A549 treated with Mapracorat at 1 μM for 4 hours (cell line): ENCODE measurements at places on chromosomes 5 and 9. TPM values are rescaled to one million over a fixed set of nuclear protein-coding genes. Genes with fewer than 3 reads are reported as not detected.

The UQCRQ gene
- total RNA-seq = 399 to 559 TPM (median 531 TPM) in 5 replicates

The BTNL8 gene
- total RNA-seq = not detected in 5 replicates

The GDA gene
- total RNA-seq = 0.48 to 1.4 TPM (median 1.0 TPM) in 5 replicates

The SLC36A2 gene
- not detected in 5 replicates for total RNA-seq

The SPATA31C1 gene
- not detected in 5 replicates for total RNA-seq

The SUSD1 gene
- total RNA-seq = 12.9 to 14.8 TPM (median 13.2 TPM) in 5 replicates

The TCERG1 gene
- 40.4 to 49.3 TPM (median 45.9 TPM) in 5 replicates for total RNA-seq

The ANKRD18B gene
- total RNA-seq = 3.7 to 6.8 TPM (median 6.4 TPM) in 5 replicates

The MSMP gene
- total RNA-seq = not detected in 5 replicates

The GAPT gene
- total RNA-seq = not detected in 5 replicates

The RNF14 gene
- 54.4 to 64.3 TPM (median 61.5 TPM) in 5 replicates for total RNA-seq

The ACTBL2 gene
- total RNA-seq = 0.06 to 0.08 TPM in 2 of 5 replicates, not detected in the others

The PCDHGB1 gene
- total RNA-seq = 1.3 to 2.0 TPM (median 1.9 TPM) in 5 replicates

The NR2F1-AS1 gene
- total RNA-seq = 1.9 to 4.7 TPM (median 3.7 TPM) in 5 replicates

The HSD17B3 gene
- not detected in 5 replicates for total RNA-seq

The LOX gene
- total RNA-seq = 1.2 to 2.1 TPM (median 1.7 TPM) in 5 replicates
